Endothelial cell of umbilical vein (primary cell): ENCODE measurements at places on chromosomes 4 and X. TPM values are rescaled to one million over a fixed set of nuclear protein-coding genes. Genes with fewer than 3 reads are reported as not detected.

MAGEC3 gene
- polyA plus RNA-seq: 0.07 and 0.08 TPM in 2 replicates

DNA sequence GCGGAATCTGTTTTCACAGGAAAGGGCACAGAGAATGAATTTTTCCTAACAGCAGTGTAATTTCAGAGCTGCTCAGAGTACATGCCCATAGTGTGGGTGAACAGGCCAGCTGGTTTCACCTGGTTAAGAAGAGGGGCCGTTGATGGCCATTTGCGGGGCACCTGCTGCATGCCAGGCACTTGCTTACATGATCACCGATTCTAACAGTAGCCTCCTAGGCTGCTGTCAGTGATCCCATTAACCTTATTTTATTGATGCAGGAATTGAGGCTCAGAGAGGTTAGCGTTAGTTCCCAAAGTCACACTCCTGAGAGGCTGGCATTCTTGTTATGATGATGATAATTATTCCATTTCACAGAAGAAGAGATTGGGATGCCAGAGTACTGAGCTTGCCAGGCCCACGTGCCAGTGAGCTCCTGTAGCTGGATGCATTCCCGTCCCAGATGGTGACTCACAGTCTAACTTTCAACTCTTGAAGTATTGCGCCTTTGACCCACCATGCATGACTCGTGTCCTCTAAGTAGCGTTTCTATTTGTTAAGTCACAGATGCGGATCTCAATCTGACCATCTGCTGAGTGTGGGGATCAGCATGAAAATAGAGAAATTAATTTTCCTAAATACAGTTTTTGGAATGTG lies 76.5 kb downstream of the PSAPL1 start:
- peak; percentile 30 for DNase-seq

KCND1 gene
- polyA plus RNA-seq: 0.54 and 1.1 TPM in 2 replicates

DNA sequence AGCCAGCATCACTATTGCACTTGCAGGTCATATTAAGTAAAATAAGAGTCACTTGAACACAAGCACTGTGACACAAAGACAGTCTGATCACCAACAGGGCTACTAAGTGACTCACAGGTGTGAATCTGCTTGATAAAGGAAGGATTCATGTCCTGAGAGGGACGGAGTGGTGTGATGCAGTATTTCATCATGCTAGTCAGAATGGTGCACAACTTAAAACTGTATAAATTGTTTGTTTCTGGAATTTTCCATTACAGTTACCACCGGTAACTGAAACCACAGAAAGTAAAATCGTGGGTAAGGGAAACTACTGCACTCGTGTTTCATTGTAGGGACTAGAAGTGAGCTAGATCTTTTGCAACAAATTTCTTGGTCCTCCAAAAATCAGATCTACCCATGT lies 109.7 kb downstream of the ELOVL6 start:
- no peak for DNase-seq

RENBP gene
- 16.0 and 16.2 TPM in 2 replicates for polyA plus RNA-seq

HGFAC gene
- 0.24 and 0.36 TPM in 2 replicates for polyA plus RNA-seq

DNA sequence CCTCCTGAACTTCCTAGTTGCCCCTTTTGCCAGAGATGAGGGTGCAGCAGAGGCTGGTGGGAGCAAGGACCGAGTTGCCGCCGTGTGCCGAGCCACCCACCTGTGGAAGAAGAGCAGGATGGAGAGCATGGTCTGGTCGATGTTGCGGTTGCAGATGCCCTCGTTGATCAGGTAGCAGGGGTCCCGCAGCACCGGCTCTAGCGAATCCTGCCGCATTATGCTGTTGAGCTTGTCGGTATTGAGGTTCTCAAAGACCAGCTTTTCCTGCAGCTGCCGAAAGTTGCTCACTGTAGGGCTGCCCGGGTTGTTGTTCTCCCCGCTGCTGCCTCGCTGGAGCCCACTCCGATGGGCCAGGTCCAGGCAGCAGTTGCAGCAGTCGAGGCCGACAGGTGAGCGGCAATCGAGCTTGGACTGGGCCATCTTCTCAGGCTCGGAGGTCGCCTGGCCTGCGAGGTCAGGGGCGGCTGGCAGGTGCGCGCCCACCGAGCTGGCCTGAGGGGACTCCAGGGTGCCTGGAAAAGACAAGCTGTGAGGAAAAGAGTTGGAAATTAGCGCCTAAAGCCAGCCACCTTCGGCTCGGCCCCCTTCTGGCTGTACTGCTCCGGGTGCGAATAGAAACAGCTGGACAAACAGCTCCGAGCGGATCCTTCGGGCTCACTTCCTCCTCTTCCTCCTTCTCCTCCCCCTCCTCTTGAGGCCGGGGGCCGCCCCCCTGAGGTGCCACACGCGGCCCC lies 420 bp downstream of the TSC22D3 start:
- no peak for DNase-seq

DNA sequence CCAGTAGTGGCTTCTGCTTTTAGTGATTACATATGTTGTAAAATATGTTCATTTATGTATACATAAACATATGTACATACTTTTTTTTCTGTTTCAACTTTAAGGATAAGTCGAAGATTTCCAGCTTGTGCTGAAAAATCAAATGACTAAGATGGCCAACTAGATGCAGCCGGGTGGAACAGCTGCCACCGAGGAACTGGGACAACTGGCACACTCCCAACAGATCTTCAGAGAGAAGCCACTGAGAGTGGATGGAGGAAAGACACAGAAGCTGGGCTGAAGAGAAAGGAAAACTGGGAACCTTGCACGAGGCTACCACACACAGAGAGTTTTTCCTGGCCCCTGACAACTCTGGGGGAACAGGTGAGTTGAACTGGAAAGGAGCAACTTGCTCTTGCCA lies 207.5 kb downstream of the FAM47B start:
- no peak for DNase-seq

RHOXF2 gene
- polyA plus RNA-seq: not detected in 2 replicates

GRCh38 chrX:138026211-138026610 lies 460.3 kb downstream of the ZIC3 start:
- DNase-seq: no peak

DNA sequence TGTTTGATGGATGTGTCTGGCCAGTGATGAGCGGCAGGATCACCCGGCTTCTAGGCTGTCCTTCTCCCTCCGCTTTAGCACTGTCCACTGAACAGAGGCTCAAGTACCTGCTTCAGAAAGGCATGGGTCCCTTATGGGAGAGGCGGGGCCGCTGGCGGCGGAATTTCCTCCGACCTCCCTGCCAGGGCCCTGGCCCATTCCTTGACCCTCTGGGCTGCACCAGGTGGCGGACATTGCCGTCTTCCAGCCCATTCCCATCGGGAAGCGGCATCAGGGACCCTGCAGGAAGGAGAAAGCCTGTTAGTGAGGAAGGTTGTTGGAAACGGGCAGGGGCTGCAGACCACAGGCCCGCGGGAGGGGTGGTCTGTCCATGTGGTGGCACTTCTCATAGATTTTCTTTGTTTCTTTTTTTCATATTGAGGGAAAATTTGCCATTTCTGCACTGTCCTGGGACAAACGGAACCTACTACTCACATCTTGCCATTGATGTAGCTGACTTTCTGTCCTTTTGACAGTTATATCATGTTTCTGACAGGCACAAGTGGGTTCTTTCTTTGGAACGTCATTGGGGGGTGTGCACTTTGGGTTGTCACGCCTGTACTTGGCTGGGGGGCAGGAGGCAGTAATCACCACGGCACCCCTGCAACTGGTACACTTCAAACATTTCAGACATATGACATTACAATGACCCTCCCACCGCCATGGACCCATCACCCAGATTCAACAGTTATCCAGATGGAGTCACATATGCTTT lies 6.1 kb downstream of the APLN start:
- no peak for DNase-seq

ENPEP gene
- not detected in 2 replicates for polyA plus RNA-seq

GRCh38 chr4:113276464-113277170 lies 227.2 kb downstream of the ANK2 start:
- no peak for DNase-seq

DNA sequence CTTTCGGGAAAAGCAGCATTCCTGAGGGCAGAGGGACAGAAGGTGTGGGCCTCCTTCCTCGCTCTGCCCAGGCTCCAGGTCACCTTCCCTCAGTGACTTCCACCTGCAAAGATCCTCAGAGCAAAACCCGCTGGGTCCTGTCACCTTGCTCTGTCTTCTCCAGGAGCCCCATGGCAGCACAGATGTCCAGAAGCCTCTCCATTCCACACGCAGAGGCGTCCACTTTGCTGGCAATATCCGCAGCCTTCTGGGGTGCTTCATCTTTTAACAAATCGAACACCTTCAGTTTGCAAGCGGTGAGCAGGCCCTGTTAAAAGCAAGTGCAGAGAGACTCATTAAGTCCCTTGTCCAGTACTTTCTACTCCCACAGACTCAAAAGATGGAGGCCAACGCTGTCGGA lies 27.3 kb downstream of the ASMTL start:
- DNase-seq: no peak

DNA sequence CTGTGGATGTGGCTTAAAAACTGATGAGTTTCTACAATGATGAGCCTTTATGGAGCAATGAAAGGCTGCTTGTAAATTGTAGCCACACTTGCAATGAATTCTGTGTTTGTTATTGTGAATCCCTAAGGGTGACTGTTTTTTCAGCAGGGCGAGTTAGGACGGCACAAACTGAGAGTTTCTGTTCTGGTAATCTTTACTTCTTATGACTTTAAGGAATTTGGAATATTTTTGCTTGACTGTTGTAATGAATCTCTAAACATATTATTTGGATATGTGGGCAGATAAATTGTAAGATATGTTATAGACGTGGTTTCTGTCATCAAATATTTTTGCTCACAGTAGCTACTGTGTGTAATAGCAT lies 22.2 kb downstream of the RBPJ start:
- no peak for DNase-seq

DNA sequence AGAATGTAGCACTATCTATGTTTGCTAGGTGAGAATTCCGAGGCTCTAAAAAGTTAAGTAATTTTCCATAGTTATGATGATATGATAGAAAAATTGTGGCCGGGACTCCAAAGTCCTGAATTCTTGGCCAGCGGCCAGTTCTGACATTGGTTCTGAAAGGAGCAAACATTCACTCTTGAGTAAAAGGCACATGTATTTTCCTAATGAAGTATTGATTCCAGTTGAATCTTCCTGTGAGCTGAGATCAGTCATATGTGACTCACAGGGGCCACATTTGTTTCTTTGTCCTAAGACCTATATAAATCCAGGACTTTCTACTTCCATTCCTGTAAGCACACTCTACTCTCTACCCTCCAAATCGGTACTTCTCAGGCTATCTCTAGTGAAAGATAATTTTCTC lies 349.9 kb downstream of the BMPR1B start:
- DNase-seq: peak; percentile 59

EMCN gene
- 51.6 and 54.2 TPM in 2 replicates for polyA plus RNA-seq

GAGE1 gene
- not detected in 2 replicates for polyA plus RNA-seq

DNA sequence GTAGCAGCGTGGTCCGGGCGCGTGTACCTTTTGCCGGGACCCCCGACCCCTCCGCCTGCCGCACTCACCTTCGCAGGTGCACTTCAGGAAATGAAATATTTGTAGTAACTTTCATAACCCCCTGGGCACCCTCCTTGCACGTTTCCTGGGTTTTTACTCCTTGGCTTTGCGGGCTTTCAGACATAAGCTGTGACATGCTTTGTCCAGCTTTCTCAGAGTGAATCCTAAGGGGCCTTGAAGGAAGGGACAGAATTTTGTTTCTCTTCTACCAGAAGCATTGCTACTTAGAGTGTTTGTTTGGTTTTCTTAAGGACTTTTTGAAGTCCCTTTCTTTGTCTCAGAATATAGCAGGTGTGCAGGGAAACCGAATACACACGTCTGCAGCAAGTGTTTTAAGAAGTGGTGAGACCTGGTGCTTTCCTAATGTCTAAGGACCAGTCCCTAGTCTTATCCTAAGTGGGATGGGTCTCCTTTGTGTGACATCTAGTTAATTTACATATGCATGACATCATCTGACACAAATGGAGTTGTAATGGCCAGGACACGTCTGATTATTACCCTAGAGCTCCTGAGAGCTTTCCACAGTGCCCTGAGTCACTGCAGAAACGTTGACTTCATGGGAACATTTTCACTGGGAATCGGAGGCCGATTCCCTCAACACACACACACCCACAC lies 1.3 kb downstream of the FAM149A start:
- DNase-seq: no peak

GRCh38 chr4:182292612-182293011 lies 49.4 kb downstream of the TENM3 start:
- DNase-seq: no peak

DNA sequence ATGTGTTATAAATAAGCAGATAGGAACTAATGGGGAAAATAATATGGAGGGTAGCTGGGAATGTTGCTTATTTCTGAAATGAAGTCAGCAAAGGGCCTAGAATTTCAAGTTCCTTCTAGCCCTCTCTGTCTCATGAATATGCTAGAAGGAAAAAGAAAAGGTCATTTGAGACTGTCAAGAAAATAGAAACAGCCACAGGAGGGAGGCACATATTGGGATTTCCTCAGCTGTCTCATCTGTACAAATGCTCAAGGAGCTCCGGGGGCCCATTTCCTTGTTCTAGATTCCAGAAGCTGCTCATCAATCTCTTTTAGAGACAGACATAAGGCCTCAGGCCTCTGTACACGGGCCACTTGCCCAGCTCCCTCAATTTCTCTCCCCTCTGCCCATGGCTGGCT lies 127.6 kb upstream of the ETNPPL start:
- no peak for DNase-seq

GRCh38 chr4:104859601-104860237 lies 287.0 kb upstream of the TET2 start:
- no peak for DNase-seq

DGKQ gene
- 15.8 and 18.3 TPM in 2 replicates for polyA plus RNA-seq

GRCh38 chr4:23234716-23235115 lies 542.0 kb downstream of the GBA3 start:
- no peak for DNase-seq

- DNase-seq: no peak
Measured at GRCh38 chr4:48968814-48969213, 17.3 kb upstream of the CWH43 start.

- no peak for DNase-seq
Measured at GRCh38 chr4:36164900-36165630, 79.2 kb downstream of the ARAP2 start.

ZNF630 gene
- polyA plus RNA-seq: 0.87 and 1.0 TPM in 2 replicates

DNA sequence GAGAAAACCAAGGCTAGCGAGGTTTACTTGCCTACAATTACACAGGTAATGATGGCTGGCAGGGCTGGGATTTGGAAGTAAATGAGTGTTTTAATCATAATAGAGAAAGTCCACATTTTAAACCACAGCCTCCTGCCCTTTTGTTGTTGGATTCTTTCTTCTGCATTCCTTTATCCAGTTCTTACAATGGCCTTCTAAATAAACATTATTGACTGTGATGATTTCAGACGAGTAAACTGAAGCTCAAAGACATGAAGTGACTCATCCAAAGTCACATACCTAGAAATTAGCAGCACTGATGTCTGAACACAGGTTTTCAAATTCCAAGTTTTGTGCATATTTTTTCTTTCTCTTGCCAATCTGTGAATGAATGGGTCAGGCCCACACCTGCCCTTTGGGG lies 51.2 kb upstream of the C1QTNF7 start:
- DNase-seq: no peak

- no peak for DNase-seq
Measured at GRCh38 chr4:35912174-35912573, 332.1 kb downstream of the ARAP2 start.
